ENCODE measurements at places on chromosomes 2 and 18. TPM values are rescaled to one million over a fixed set of nuclear protein-coding genes. Genes with fewer than 3 reads are reported as not detected.
A peak's percentile ranks its signal among the peaks of the same experiment; 100 is the strongest.

The CTIF gene
- total RNA-seq, result 31.4 TPM

The SPP2 gene
- total RNA-seq, result not detected

The EMILIN1 gene
- total RNA-seq, result 209 TPM

The SERPINB11 gene
- not detected for total RNA-seq

The SERPINB12 gene
- not detected for total RNA-seq

The GAREM1 gene
- total RNA-seq, result 12.8 TPM

The NR4A2 gene
- total RNA-seq, result 7.3 TPM

The SLC14A1 gene
- 6.6 TPM for total RNA-seq

The STEAP3 gene
- 2.0 TPM for total RNA-seq

The ZBTB7C gene
- 13.1 TPM for total RNA-seq

The PIEZO2 gene
- total RNA-seq, result 1.4 TPM

The IL36A gene
- 1.2 TPM for total RNA-seq

The C2orf68 gene
- total RNA-seq, result 12.3 TPM

The MARCHF4 gene
- total RNA-seq, result not detected

The TEX51 gene
- not detected for total RNA-seq

The EN1 gene
- total RNA-seq, result not detected

The RBKS gene
- 2.4 TPM for total RNA-seq

The LYPD6 gene
- total RNA-seq, result 4.0 TPM

The CD226 gene
- total RNA-seq, result 2.8 TPM

The TDRD15 gene
- not detected for total RNA-seq

GRCh38 chr2:40458271-40458794, 6.4 kb upstream of the SLC8A1 start:
- ATAC-seq, result no peak

DNA sequence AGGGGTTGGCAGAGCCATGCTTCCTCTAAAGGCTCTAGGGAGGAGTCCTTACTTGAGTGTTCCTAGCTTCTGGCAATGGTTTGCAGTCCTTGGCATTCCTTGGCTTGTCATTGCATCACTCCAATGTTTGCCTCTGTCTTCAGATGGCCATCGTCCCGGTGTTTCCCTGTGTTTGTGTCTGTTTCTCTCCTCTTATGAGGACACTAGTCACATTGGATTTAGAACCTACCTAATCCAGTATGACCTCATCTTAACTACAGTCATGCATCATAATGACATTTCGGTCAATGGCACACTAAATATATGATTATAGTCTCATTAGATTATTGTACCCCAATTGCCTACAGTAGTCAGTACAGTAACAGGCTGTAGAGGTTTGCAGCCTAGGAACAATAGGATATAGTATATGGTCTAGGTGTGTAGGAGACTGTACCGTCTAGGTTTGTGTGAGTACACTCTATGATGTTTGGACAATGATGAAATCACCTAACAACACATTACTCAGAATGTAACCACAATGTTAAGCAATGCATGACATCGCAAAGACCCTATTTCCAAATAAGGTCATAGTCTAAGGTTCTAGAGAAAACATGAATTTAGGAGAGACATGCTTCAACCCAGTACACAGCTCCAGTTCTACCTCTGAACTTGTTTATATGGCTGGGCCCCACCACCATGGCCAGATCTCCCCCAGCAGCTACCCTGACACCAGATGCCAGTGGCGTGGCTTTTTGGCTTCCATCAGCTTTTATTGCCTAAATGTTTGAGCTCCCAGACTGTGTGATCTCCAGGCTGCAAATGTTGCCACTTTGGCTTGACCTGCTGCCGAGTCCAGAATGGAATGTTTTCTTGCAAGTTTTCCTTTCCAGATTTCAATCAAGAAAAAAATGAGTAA, 22.1 kb downstream of the SRD5A2 start:
- ATAC-seq, result no peak

DNA sequence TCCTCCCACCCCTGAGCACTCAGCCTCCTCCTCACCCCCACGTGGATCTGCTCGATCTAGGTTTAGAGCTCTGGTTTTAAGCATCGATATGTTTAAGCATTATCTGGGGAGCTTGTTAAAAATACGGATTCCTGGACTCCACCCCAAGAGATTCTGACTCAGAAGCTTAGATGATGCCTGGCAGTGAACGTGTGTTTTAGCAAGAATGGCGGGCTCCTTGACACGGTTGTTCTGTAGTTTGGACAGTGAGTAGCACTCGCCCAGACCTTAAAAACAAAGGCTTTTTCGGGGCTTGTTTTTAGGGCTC, 47.3 kb downstream of the LDLRAD4 start:
- ATAC-seq, result no peak

GRCh38 chr2:157339965-157340655, 14.5 kb upstream of the ERMN start:
- no peak for ATAC-seq

GRCh38 chr2:43210467-43211303, 15.7 kb downstream of the ZFP36L2 start:
- ATAC-seq, result peak; percentile 81

DNA sequence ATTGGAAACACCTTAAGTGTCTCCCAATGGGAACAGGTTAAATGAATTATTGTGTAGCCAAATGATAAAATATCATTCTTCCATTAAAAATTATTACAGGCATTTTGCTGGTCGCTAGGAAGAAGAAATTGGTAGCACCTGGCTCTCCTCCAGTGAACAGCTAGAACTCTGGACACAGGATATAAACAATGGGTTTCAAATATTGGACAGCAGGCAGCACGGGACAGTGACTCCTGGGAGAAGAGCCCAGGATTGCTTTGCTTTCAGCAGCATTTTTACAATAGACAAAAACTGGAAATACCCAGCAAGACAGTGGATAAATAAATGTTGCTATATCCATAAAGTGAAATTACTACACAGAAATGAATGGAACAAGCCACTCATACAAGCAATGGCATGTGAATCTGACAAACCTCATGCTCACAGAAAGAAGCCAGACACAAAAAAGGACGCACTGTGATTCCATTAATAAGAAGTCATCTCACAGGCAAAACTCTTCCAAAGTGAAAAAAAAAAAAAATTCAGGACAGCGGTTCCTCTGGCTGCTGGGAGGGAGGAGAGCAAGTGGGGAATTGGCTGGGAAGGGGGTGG, 50.5 kb downstream of the LAMA1 start:
- peak; percentile 41 for ATAC-seq

DNA sequence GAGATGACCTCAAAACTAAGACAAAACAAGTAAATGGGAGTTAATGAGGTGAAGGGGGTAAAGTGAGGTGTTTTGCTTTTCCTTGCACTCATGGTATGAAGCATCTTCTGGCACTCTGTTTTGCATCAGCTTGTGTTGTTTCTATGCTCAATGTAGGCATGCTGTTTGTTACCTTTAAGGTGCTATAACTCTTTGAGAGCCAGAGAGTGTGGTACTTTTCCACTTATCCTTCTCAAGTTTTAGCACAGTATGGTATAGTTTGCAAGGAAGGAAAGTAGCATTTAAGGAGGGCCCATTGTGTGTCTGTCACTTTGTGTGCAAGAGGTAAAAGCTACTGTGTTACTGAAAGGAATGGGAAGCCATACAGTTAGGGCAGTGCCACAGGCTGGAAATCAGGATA, 17.5 kb upstream of the CXCR4 start:
- no peak for ATAC-seq

GRCh38 chr2:223972656-223973102, 15.4 kb downstream of the MRPL44 start:
- ATAC-seq, result no peak

DNA sequence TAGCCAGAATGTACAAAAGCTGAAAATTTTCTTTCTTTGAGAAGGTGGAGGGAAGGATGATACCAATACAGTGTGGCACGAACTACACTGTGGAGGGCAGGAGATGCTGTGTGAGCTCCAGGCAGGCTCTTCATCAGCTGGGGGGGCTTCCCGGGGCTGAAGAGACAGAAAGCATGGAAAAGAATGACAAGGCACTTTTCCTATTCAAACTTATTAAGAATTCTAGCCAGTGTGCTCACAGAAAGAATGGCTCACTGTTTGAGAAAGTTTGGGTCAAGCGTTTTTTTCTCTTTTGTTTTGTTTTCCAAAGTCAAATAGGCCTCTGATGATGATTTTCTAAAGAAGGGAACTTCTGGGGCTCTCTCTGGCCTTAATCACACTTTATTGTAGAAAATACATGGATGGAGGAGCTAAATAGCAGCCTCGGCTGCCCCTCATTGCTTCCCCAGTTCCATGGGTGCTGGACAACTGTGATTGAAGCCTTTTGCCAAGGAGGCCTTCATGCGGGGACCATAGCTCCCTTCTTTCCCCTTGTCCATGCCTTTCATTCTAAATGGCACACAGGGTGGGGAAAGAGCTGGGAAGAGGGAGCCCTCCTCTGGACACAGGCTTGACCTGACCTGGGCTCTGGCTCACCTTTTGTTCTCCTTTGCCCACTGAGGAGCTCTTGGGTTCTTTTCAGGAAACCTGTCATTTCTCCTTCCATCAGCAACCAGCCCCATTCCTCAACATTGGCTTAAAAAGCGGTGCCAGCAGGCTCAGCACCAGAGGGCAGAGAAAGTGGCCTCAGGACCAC, 130.6 kb downstream of the TDRD15 start:
- ATAC-seq, result no peak

GRCh38 chr2:20348542-20348941, 2.1 kb downstream of the PUM2 start:
- ATAC-seq, result no peak

GRCh38 chr2:128506534-128506933, 187.9 kb upstream of the HS6ST1 start:
- no peak for ATAC-seq

GRCh38 chr18:63829886-63830285, 54.7 kb downstream of the SERPINB7 start:
- ATAC-seq, result no peak

GRCh38 chr2:238811759-238812158, 36.1 kb upstream of the TWIST2 start:
- no peak for ATAC-seq

- no peak for ATAC-seq
These were observed 49.3 kb downstream of the USP37 start for GRCh38 chr2:218518876-218519275.

GRCh38 chr2:26613241-26614215, 27.6 kb downstream of the CIB4 start:
- ATAC-seq, result peak; percentile 26

GRCh38 chr2:43356774-43357173, 130.4 kb upstream of the ZFP36L2 start:
- no peak for ATAC-seq

- no peak for ATAC-seq
These were observed 488.8 kb upstream of the RAB6C start for GRCh38 chr2:129490641-129491040.

DNA sequence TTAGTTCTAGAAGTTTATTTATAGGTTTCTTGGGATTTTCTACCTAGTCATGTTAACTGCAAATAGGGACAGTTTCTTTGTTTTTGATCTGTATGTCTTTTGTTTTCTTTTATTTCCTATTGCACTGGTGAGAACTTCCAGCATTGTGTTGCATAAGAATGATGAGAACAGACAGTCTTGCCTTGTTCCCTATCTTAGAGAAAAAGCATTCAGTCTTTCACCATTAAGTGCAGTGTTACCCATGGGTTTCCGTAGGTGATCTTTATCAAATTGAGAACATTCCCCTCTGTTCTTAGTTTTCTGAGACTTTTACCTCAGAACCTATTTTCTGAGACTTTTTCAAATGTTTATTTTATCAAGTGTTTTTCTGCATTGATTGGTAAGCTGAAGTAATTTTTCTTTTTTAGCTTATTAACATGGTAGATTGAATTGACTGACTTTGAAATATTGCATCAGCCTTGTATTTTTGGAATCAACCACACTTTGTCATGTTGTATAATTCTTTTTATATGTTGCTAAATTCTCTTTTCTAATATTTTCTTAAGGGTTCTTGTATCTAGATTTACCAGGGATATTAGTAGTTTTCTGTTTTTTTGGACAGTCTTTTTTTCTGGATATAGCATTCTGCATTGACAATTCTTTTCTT, 17.2 kb downstream of the MFSD6 start:
- ATAC-seq, result no peak

GRCh38 chr2:101341421-101341820, 32.9 kb upstream of the RNF149 start:
- ATAC-seq, result no peak

DNA sequence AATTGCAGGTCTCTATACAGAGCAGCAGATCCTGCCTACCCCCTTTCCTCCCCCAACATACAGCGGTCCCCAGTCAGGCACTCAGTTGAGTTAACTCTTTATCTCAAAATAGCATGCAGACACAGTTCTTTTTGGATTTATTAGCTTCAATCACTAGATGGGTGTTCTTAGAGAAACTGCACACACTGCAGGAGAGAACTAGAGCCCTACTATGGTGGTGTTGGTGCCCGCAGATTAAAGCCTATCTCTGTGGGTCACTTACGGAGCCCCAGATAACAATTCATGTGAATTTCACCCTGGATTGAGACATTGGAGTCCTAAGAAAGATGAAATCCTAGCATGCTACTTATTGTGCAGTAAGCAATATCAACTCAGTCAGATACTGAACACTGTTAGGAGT, 11.9 kb downstream of the ADD2 start:
- no peak for ATAC-seq

GRCh38 chr2:112061840-112062239, 6.8 kb downstream of the TMEM87B start:
- no peak for ATAC-seq

DNA sequence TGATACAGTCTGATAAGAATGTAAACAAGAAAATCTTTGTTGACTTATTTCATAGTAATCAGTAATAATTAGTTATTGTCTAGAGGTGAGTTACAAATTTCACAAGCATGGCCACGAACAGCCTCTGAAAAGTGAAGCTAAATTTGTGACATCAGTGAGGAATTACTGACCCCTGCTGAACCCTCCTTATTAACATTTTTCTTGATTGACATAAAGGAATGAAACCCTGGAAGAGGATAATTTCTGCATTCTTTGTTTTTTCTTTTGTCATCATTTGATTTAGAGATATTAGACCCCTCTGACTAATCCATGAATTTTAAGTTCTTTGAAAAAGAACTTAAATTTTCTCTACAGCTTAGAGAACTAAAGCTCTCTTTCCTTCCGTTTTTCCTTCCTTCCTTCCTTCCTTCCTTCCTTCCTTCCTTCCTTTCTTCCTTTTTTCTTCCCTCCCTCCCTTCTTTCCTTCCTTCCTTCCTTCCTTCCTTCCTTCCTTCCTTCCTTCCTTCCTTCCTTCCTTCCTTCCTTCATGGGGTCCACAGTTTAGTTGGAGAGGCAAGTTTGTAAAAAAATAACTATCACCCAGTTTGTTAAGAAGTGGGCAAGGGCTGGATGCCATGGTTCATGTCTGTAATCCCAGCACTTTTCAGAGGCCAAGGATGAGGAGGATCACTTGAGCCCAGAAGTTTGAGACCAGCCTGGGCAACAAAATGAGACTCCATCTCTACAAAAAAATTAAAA, 387.0 kb downstream of the MTX2 start:
- ATAC-seq, result no peak

GRCh38 chr2:88930659-88931058, 239.2 kb downstream of the RPIA start:
- ATAC-seq, result no peak

DNA sequence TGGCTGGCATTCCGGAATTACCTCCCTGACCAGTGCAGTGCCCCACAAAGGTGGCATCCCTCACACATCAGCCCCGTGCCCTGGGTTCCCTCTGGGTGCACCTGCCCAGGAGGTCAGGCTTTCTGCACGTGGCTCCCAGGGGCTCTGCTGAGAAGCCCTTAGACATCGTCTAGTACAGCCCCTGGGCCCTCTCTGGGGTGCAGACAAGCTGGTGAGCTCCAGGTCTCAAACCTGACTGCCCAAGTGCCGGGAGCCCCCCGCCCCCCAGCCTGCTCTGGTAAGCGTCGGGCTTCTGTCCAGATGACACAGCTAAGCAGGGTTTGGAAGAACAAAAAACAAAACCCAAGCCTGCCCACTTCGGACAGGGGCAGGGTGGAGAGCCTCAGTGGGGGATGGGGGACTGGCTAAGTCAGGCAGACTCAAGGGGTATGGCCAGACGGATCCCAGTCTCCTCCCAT, 20.2 kb downstream of the TWIST2 start:
- no peak for ATAC-seq

GRCh38 chr2:132448771-132449170, 32.2 kb downstream of the GPR39 start:
- no peak for ATAC-seq
